ENCODE measurements at places on chromosomes 7 and 10. TPM values are rescaled to one million over a fixed set of nuclear protein-coding genes. Genes with fewer than 3 reads are reported as not detected.

DNA sequence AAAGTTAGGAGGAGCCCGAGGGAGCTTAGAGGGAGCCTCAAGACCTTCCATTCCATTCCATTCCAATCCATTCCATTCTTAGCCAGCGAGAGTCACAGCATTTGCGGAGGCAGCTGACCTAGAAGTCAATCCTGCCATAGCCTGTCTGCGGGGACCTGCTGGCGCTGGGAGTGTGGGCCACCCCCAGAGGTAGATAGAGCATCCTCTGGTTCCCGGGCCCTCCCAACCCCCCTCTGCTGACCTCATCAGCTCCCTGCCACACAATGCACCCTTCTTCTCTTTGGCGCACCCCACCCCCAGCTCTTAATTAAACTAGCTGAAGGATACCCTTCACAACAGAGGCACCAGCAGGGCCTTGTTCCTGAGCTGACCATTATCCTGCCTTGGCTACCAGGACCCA is 152.5 kb upstream of the ZMIZ1 start:
- DNase-seq, result no peak

DNA sequence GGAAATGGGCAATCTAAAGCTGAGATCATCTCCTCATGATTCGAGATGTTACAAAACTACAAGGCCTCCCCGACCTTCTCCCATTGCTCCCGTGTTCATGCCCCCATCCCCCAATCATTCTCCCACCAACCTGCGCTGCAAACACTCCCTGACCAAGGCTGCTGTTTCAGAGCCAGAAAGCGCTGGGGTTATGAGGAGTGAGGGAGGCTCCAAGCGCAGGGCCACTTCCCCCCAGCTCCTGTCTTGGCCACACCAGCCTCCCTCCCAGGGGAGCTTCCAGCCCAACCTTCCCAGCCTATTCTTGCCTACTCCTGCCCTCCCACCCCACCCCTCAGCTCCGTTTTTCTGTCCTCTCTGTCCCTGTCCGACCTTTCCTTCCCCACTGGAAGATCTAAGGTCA is 14.7 kb upstream of the NODAL start:
- DNase-seq, result no peak

GRCh38 chr10:93573051-93573909 is 6.8 kb downstream of the FFAR4 start:
- DNase-seq, result peak; percentile 44

DNA sequence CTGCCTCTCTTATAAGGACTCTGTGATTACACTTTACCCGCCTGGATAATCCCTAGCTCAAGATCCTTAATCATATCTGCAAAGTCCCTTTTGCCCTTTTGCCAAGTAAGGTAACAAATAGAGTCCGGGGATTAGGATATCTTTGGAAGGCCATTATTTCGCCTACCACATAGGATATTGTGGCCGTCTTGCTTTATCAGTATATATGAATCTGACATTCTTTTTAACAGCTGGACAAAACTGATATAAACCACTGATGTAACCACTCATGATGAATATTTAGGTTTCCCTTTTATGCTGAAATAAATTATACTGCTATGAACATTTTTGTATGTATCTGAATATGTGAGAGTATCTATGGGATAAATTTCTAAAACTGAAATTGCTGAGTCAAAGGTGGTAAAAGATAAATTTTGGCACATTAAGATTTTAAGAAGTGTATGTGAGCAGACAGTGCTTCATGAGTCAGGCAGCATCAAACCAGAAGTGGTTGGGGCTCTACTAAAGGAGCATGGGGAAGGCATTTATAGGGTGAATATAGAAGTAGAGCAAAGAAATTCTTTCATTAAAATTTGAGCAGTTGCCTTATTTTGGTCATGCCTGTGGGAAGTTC is 44.7 kb downstream of the AVL9 start:
- DNase-seq, result no peak

- DNase-seq, result no peak
Measured at GRCh38 chr10:115660391-115660790, 567.2 kb downstream of the ATRNL1 start.

- DNase-seq, result no peak
Measured at GRCh38 chr7:21099432-21099831, 312.7 kb upstream of the SP8 start.

DNA sequence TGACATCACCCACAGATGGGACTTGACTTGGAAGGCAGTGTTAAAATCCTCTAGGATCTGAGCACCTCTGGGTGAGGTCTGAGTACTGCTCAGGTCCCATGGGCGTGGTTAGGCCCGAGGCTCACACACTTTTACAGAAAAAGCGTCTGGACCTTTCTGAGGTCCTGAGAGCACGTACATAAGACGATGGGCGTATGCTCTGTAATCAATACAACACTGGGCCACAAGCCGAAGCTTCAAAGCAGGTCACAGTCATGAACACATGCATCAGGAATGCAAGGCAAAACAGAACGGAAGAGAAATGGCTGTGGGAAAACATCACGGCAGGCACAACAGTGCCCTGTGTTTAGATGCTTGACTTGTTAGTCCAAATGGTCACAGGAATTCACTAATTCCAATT is 112.2 kb downstream of the LARP4B start:
- DNase-seq, result no peak

- DNase-seq, result no peak
Measured at GRCh38 chr7:95391761-95392160, 4.4 kb downstream of the PON3 start.

- DNase-seq, result no peak
Measured at GRCh38 chr7:155281398-155281969, 16.2 kb upstream of the INSIG1 start.

GRCh38 chr7:4885317-4885807 is 1.8 kb upstream of the RADIL start:
- no peak for DNase-seq

DNA sequence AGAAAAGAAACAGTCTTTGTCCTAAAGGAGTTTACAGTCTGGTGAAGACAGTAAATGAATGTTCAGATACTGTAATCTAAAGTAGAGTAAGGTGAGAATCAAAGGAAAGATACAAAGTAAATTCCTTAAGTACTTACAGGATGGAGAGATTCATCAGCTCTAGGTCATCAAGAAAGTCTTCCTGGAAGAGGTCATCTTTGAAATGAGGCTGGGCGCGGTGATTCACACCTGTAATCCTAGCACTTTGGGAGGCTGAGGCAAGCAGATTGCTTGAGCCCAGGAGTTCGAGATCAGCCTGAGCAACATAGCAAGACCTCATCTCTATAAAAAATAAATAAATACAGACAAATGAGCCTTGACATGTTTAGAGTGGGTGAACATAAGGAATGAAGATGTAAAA is 18.3 kb downstream of the FHIP2A start:
- DNase-seq, result no peak

Gene FOXP2
- polyA plus RNA-seq, result not detected

Gene GALNT17
- not detected for polyA plus RNA-seq

Gene HMX3
- not detected for polyA plus RNA-seq

Gene PKD2L1
- polyA plus RNA-seq, result not detected

Gene IDI2
- polyA plus RNA-seq, result not detected

Measured in CD14-positive monocyte (primary cell).